Activated CD4-positive, CD25-positive, alpha-beta regulatory T cell treated with anti-CD3 and anti-CD28 coated beads, Interleukin-2, amount 50 U/mL, for 16 hours (primary cell): ENCODE measurements at places on chromosomes 12 and 14.
A peak's percentile ranks its signal among the peaks of the same experiment; 100 is the strongest.

GRCh38 chr12:108646600-108647579 is 13.2 kb upstream of the SELPLG start:
- DNase-seq, result no peak

DNA sequence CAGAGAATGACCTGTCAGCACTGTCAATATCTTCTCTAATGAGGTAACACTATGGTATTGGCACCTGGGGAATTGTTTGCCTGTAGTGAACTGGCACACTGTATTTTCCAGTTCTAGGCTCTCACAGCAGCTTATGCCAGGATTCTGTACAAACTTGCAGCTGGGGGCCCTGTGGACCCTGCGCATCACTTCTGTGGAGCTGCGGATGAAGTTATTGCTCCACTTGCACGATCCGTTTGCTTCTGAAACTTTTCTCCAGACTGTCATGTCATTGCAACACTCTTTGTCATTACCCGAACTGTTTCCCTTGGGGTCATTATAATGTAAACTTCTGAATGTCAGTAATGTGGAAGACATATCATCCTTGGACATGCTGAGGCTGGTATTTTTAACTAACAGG is 3.9 kb downstream of the RNASE11 start:
- no peak for DNase-seq

- no peak for DNase-seq
These were observed 613 bp downstream of the ARHGEF40 start for GRCh38 chr14:21070610-21071224.

GRCh38 chr12:124637581-124637981 is 70.2 kb upstream of the NCOR2 start:
- no peak for DNase-seq

GRCh38 chr12:130064999-130065398 is 97.3 kb upstream of the FZD10 start:
- no peak for DNase-seq

GRCh38 chr12:74563927-74564326 is 26.3 kb downstream of the ATXN7L3B start:
- no peak for DNase-seq

DNA sequence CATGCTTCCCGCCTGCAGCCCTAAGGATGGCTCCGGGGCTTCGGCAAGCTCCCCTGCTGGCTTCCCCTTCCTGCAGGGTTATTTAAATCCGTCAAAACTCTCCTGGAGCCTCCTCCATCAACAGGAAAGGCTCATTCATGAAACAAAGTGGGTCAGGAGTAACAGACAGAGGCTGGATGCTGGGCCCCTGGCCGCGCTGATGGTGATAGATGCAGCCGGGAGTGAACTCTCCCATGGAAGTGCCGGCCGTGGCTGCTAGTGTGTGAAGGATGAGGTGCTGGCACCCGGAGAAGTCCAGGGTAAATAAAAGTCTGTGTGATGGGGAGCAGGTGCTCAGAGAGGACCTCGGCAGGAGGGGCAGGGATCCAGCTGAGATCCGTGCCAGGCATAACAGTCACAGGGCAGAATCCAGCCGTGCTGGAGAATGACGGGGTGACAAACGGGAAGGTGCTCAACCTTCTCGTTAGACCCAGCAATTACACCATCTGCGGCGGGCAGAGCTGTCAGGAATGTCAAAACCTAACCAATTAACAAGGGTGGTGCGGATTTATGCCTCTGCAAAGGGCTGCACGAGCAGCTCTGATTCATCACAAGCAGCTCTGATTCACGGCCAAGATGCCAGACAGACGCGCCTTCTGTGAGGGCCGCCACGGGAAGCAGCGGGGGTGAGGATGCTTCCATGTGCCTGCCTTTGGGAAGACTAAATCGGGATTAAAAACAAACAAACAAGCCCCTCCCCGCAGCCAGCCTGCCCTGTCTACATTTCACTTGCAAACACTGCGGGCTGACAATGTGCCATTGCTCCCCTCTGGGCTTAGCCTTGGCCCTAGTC is 55.6 kb downstream of the SYNE3 start:
- no peak for DNase-seq

- no peak for DNase-seq
These were observed 27.3 kb upstream of the ST8SIA1 start for GRCh38 chr12:22361785-22362184.

DNA sequence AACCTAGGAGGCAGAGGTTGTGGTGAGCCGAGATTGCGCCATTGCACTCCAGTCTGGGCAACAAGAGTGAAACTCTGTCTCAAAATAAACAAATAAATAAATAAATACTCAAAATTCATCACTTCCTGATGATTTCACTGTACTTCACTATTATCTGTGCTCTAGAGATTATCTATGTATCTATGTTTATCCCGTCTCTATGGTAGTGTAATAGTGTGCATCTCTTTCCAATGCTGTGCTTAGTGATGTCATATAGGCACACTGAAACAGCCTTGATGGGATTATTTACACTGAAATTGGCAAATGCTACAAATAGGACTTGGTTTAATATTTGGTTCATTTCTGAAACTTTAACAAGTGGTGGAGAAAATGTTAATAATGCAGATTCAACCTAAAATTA is 6.5 kb downstream of the CAPS2 start:
- no peak for DNase-seq

- DNase-seq, result no peak
These were observed 172.8 kb upstream of the BCL2L14 start for GRCh38 chr12:11897923-11898322.

- DNase-seq, result no peak
These were observed 940.2 kb downstream of the GALC start for GRCh38 chr14:87052646-87053225.

- DNase-seq, result no peak
These were observed 174.8 kb upstream of the ATF7IP start for GRCh38 chr12:14190694-14191093.

GRCh38 chr12:114131824-114132223 is 165.7 kb upstream of the RBM19 start:
- no peak for DNase-seq

DNA sequence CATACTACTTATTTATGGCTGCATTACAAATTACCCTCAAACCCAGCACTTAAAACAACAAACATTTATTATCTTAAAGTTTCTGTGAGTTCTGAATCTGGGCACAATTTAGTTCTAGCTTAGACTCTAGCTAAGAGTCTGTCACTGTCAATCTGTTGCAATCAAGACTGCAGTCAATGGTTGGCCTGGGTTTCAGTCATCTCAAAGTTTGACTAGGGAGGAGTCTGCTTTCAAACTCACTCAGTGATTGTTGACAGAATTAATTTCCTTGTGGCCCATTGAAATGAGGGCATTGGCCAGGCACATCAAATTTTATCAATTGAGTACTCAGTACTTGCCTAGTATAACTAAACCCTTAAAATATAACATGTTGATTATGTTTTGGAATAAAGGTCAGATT is 51.6 kb downstream of the ARID2 start:
- DNase-seq, result no peak

- peak; percentile 16 for DNase-seq
These were observed at the start of gene KIF5A for GRCh38 chr12:57549909-57550640. Gene KIF5A, plus strand, starts transcription at chr12:57550044. Its CDS starts 228 bp downstream, at chr12:57550272.

- DNase-seq, result no peak
These were observed 125.8 kb downstream of the NCOR2 start for GRCh38 chr12:124441443-124442194.

- peak; percentile 33 for DNase-seq
These were observed 99.6 kb downstream of the RIN3 start for GRCh38 chr14:92613008-92613658.

DNA sequence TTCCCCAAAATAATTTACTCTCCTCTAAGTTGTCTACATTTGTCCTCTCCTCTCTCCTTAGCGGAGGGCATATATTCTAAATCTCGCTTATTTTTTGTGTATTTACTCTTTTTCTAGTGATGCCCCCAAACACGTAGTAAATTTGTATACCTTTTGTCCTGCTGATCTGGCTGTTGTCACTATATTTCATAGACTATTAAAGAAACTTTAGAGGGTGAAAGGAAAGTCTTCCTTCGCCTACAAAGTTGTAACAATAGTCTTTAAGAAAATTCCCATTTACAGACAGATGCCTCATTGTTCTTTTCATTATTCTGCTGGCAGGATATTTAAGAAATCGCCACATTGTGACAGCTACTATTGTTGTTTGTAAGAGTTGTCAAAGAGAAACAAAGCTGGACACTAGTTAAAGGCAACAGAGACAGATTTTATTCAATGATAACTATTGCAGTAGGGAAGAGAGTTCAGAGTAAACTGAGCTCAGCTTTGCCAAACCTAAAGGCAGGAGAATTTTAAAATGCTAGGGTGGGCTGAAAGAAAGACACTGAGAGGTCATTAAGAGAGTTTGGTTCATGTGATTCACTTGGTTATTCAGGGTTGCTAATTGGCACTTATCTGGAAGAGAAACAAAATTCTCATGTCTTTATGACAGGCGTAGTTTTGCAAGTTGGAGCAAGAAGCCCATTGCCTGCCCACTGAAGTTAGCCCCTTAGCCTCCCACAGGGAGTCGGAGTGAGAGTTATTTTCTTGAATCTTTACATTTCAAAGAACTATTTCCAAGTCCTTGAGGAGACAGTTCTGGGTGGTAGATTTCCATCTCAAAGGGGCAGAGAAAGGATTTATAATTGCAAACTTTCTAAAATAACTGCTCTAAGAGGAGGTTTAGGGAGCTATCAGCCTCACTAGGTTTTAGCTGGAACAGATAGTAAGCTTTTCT is 1272.5 kb upstream of the SEL1L start:
- DNase-seq, result no peak

DNA sequence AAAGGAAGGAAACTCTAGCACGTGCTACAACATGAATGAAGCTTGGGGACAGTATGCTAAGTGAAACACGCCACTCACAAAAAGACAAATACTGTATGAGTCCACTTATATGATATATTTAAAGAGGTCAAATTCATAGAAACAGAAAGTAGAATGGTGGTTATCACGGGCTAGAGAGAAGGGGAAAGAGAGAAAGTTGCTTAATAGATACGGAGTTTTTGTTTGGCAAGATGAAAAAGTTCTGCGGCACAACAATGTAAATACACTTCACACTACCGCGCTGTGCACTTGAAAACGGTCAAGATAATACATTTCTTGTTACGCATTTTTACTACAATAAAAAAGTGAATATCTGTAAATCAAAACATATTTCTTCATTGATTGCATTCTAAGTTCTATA is 37.3 kb downstream of the FBLN5 start:
- no peak for DNase-seq

DNA sequence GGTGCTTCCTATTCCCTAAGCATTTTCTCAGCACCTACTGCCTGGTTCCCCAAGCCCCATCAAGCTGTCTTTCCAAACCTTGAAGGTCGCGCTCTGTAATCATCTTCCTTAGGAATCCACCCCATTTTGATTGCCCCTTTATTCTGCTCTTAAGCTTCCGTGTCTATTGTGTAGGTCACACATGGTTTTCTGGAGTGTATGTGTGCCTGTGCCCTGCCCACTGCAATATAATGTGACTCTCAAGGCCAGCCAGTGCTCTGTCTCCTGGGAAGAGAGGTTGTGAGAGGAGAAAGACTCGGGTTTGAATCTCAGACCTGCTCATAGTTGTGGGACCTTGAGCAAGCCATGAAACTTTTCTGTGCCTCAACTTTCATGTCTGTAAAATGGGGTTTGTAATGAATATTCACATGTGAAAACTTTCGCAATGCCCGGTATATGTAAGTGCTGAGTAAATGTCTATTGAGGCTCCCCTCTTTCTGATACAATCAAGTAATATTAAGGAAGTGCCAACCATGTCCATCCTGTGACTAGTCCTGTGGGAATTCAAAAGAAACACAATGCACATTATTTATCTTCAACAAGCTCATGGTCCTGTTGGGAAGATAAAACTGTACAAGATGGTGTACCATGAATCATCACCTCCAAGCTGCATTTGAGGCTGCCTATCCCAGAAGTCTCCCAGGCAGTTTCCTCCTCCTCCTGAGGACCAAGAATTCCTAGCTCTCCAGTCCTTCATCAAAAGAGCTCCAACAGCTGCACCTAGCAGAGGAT is 774 bp upstream of the KRT75 start:
- DNase-seq, result no peak

- DNase-seq, result no peak
These were observed 368.6 kb downstream of the DPF3 start for GRCh38 chr14:72525087-72525915.

- DNase-seq, result peak; percentile 59
These were observed 22.3 kb downstream of the CKB start for GRCh38 chr14:103500148-103500990.

DNA sequence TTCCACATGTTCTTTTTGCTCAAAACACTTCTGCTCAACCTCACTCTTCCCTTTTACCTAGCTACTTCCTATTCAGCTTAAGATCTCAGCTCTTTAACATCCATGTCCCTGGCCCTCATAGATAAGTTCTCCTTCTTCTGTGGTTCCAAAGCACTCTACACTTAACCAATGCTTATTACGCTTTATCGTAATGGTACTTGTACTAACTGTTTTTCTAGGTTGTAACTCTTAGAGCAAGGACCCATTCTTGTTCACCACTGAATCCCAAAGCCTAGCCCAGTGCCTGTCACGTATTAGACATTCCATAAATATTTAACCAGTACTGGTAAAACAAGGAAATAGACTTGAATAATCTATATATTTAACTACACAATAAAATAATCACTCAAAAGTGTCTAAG is 5.3 kb downstream of the SLC41A2 start:
- DNase-seq, result no peak

DNA sequence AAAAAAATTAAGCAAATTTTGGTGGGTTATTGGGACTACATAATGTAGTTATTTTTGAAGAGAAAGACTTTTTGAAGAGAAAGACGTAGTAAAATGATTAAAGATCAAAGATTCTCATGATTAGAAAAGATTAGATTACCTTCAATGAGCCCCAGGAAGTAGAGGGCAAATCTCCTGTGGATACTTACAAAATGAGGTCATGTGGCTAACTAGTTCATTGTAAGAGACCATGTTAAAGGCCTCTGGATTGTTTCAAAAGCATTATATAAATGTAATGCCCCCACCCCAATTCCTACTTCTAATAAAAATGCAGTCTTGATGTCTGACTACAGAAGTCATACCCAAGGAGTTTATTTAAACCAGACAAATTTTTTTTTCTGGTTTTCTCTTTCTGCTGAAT is 93.3 kb downstream of the ERGIC2 start:
- DNase-seq, result no peak

- no peak for DNase-seq
These were observed 18.0 kb downstream of the NIN start for GRCh38 chr14:50812856-50813543.

GRCh38 chr12:21026302-21026701 is 104.7 kb upstream of the SLCO1B1 start:
- no peak for DNase-seq

DNA sequence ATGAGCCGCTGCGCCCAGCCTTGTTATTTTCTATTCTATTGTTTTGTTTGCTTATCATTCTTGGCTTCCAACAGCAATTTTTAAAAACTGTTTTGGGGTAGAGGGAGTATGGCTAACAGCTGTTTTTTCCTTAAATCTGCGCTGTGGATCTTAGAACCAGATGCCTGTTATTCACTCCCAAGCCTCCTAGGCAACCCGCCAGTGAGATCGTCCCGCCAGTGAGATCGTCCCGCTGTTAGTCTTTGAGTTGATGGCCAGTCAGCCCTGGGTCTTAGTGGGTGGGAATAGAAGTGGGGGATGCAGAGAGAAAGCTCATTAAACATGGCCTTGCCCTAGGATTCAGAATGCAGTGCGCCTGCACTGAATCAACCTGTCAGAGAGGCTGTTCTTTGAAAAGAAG is 67.3 kb upstream of the BICD1 start:
- DNase-seq, result no peak

GRCh38 chr14:94048691-94049624 is 22.8 kb downstream of the OTUB2 start:
- no peak for DNase-seq

- DNase-seq, result no peak
These were observed 51.5 kb downstream of the ZC3H14 start for GRCh38 chr14:88614218-88614907.
